ENCODE measurements at places on chromosomes 6 and 20. TPM values are rescaled to one million over a fixed set of nuclear protein-coding genes. Genes with fewer than 3 reads are reported as not detected.
A peak's percentile ranks its signal among the peaks of the same experiment; 100 is the strongest.

DNA sequence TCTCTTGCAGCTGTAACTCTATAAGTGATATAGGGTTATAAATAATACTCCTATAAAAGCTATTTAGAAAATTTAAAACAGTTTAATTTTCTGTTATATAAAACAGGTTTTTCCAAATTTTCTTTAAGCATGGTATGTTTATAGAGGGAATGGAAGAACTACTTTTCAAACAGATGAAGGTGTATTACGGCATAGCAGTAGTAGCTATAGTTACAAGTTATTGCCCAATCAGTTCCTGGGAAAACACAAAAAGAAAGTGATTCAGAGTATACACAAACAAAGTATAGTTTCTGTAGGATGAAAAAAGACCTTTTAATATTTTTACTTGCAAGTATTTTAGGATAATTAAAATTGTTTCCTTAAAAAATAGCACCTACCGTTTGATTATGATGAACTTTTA lies 9.8 kb downstream of the SLC17A5 start:
- H3K4me3 ChIP-seq: no peak overlapping the region
- peaks cover 50% of the 10 kb centered on the region for H3K36me3 ChIP-seq
- DNase-seq: no peak
- no peaks in the 10 kb centered on the region for H3K27me3 ChIP-seq
- no peaks in the 10 kb centered on the region for H3K4me1 ChIP-seq
- no peak overlapping the region for H3K27ac ChIP-seq

GRCh38 chr20:19993958-19994669 lies 23.0 kb upstream of the NAA20 start:
- H3K4me1 ChIP-seq: peaks cover 72% of the 10 kb centered on the region
- no peaks in the 10 kb centered on the region for H3K27me3 ChIP-seq
- no peak overlapping the region for H3K4me3 ChIP-seq
- peak overlapping the region; percentile 77 for H3K27ac ChIP-seq

DNA sequence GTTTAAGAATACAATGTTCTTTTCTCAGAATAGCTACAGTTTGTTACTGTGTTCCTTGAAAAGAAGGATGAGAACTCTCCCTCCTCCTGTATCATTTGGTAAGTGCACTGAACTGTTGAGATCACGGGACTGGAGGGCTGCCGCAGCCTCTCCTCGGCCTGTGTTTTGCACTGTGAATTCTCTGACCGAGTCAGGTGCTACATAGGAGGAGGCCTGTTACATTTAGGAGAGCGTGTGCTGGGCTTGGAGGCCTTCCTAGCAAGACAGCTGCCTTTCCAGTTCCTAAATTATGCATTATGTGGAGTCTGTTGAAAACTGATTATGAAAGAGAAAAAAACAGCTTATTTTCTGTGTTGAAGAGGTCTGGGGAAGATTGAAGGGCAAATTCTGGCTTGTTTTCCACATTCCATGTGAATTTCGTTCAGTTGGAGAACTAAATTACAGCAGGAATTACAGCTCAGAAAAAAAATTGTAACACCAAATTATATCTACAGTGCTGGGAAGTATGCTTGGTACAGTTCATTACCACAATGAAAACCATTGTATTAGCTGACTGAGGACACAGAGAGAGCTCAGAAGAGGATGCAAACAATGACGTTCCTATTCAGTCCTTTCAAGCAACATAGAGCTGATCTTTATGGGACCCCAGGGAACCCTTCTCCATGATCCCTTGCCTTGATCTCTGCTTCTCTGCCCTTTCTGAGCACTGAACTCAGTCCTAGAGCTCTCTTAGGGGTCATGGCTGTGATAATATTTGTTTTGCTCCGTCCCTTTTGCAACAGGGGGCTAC lies 2.8 kb downstream of the TMC2 start:
- no peak overlapping the region for H3K4me3 ChIP-seq
- no peaks in the 10 kb centered on the region for H3K36me3 ChIP-seq
- peaks cover 74% of the 10 kb centered on the region for H3K27me3 ChIP-seq
- H3K4me1 ChIP-seq: no peaks in the 10 kb centered on the region
- DNase-seq: no peak

DNA sequence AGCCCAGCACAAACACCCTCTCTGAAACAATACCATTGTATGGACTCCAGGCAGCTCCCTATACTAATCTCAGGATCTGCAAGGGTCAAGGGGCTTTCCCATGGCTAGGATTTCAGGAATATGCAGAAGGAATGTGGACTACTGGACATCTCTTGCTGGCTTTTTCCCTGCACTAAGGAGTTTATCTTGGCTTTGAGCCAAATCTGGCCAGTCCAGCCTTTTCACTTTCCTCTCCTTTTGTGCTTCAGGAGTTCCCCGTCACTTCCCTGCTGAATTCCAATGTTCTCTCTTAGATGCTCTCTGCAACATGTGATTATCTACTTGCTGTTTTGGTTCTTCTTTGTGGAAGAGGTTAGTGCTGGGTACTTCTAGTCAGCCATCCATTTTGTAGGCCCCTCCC lies 568.2 kb downstream of the HDGFL1 start:
- H3K36me3 ChIP-seq: no peaks in the 10 kb centered on the region
- H3K4me1 ChIP-seq: no peaks in the 10 kb centered on the region
- DNase-seq: no peak
- H3K4me3 ChIP-seq: no peak overlapping the region
- no peak overlapping the region for H3K27ac ChIP-seq

Gene GSTA2
- 0.89 TPM for total RNA-seq
